Jurkat, Clone E6-1 (cell line): ENCODE measurements at places on chromosomes 7 and 10.
A peak's percentile ranks its signal among the peaks of the same experiment; 100 is the strongest.

DNA sequence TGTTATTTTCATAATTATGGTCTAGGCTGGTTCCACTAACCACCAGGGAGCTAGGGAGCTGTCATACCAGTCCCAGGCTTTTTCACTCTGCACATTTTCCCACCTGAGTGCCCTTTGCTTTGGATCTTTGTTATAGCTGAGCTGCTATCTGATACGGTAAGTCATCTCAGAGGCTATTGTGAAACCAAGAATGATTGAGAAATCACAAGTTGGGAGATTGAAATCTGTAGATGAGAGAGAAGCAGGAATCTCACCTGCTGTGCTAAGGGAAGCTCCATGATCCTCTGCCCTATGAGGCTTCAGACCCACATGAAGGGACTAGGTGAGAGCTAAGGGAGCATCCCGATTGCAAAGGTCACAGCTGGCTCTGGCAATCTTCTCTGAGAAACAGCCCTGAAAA lies 307.8 kb downstream of the REEP3 start:
- no peak for DNase-seq

DNA sequence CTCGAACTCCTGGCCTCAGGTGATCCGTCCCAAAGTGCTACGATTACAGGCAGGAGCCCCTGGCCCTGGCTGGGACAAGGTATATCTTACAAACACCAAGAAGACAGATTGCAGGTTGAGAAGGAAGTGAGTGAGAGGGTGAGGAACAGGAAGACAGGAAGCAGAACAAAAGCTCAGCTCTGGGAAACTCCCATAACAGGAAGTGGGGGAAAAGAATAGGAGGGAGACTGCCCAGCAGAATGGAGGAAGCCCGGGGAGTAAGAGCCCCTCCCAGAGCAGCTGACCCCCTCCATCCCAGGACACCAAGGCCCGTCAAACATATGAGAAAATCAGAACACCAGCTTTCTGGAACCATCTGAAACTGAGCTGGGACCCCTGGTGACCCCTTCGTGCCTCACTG lies 2.9 kb downstream of the TECPR1 start:
- no peak for DNase-seq

DNA sequence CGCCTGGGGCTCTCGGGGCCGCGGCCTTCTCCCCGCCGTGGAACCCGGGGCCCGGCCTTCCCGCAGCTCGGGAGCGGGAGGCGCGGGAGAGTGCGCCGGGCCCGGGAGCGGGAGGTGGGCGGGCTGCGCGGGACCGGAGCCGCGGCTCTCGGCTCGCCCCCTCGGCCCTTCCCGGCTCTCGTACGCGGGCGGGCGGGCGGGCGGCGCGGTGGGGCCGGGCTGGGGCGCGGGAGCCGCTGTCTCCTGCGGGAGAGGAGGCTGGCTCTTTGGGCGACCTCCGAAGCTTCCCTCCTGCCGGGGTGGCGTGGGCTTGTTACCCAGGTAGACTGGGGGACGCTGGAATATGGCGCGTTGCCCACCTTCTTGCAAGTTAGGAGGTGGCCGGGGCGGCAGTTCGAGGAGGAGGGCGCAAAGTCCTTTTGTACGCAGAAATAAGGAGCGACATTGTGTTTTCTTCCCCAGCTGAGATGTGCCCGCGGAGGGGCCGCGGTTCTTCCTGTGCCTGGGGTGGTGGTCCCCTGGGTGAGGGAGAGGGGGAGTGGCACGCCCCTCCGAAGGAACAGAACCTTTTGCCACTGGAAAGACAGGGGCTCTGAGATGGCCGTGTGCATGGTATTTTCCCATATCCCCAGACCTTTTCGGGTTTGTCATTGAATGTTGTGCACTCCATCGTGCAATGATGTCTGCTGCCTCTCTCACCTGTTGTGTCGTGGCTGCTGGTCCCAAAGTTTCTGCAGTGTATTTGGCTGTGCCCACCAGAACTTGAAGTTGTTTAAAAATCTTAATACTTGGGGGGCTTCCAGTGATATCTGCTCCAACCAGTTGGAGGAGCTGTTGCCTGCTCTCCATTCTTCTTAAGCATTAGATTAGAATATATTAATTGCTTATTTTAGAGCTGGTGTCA lies 844 bp downstream of the NRF1 start:
- peak; percentile 48 for DNase-seq

- DNase-seq = no peak
These were observed 290.2 kb upstream of the GHITM start for GRCh38 chr10:83849150-83849549.

DNA sequence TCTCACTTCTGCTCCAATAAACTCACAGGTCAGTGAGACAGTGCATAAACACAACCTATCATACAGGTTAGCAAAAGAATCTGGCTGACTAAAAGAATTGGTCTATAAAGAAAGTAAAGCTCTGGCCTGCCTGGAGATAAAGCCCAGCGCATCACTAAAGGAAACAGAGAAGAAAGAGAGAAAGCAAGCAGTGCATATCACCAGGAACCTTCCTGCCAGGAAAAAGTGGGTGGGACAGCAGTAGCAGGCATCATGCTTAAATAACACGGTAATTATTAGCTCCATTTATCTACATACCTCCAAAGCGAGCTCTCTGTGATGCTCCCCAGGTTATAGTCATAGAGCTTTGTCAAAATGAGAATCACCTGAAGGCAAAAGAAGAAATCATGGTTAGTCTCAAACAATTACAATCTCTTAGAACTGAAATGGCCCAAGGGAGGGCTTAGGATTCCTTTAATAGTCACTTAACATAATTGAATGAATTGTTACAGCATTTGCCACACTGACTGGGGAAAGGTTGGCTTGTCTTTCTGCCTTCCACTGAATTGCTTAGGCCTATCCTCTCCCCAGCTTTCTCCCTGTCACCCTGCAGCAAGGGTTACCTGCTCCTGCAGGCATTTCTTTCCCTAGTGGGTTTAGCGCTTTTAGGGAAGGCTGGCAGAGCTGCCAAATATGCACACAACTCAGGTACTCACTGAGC lies 208.1 kb downstream of the SORCS1 start:
- no peak for DNase-seq

DNA sequence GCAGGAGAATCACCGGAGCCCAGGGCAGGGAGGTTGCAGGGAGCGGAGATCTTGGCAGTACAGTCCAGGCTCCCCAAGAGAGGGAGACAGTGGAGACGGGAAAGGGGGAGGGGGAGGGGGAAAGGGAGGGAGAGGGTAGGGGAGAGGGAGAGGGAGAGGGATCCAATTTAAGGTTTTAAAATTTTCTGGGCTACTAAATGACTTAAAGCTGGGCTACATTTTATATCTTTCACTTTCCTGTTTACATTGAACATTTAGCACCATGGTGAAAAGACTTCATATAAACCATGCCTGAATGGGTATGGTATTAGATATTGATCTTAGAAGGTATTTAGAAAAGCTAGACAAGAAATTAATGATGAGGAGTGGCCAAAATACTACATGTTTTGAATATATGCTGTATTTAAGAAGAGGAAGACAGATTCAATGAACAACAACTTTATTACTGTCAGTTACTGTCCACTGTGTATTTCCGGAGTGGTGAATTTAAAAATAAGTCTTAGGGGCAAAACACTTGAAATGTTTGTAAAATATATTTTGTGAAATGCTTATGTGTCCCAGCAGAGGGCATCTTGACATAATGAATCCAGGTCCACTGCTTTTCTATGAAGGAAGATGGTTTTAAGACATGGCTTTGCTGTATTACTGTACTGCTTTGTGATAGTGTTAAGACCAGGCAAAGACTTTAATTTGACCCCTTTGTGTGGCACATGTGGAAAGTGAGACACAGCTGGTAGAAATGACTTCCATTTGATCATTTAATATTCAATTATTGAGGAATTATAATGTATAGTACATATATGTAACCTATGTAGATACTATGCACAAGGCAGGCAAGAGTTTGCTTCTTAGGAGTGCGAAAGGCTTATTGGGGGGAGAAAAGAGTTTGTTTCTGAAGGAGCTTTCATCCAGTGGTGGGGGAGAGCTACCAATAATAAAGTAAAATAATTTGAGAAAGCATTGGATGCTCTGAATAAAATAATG lies 52.8 kb downstream of the NRF1 start:
- peak; percentile 59 for DNase-seq

GRCh38 chr7:69173341-69173740 lies 424.9 kb upstream of the AUTS2 start:
- DNase-seq = no peak

GRCh38 chr10:45440511-45441062 lies 66.6 kb downstream of the ALOX5 start:
- DNase-seq = no peak

GRCh38 chr10:58637352-58637751 lies 124.7 kb downstream of the BICC1 start:
- DNase-seq = no peak

- DNase-seq = no peak
These were observed 58.0 kb downstream of the GNAT3 start for GRCh38 chr7:80453699-80454340.

GRCh38 chr7:42080841-42081586 lies 156.0 kb downstream of the GLI3 start:
- no peak for DNase-seq

DNA sequence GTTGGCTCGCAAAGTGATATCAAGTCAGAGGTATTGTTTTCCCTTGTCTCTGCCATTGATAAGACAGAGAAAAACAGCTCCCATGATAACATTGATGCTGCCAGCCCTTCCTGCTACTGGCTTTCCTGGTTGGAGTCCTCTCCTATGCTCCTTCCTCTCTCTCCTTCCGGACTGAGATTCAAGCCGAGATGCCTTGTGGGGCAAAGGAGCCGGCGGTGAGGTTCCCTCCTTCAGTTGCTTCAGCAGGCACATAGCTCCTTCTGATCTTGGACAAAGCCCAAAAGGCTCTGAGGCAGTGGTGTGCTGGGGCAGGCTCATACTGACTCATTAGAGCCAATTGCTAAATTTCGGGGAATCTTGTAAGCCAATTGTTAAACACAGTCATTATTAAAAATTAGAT lies 8.8 kb upstream of the ZCCHC24 start:
- no peak for DNase-seq

DNA sequence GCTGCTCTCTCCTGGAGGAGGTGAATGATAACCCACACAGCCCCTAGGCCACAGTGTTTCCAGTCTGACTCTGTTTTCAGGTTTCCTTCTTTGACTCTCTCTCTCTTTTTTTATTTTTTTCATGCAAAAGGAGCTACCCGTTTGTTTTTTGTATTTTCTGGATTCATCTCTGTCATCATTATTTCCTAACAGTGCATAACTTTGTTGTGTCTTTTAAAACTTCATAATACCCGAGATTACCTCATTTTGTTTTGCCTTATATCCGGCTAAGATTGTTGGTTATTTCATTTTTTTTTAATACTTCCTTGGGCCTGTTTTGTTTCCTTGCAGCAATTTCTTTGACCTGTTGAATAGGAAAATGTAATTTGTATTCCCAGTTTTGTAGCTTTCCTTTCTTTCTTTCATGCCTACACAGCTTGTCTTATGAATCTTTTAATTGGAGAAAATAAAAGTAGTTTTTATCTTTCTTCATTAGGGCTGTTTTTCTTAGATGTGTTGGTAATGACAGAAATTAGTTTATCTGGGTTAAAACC lies 72.5 kb downstream of the SPAG6 start:
- no peak for DNase-seq

- DNase-seq = no peak
These were observed 241.5 kb downstream of the PHTF2 start for GRCh38 chr7:78039790-78040776.
